ENCODE measurements at places on chromosomes 16 and 17. TPM values are rescaled to one million over a fixed set of nuclear protein-coding genes. Genes with fewer than 3 reads are reported as not detected.

The CNTNAP1 gene
- total RNA-seq = 2.2 TPM

The PRR29 gene
- not detected for total RNA-seq

The COPZ2 gene
- total RNA-seq = 1.9 TPM

The SCNN1G gene
- not detected for total RNA-seq

The KRT33B gene
- not detected for total RNA-seq

The NAGPA gene
- 39.5 TPM for total RNA-seq

The CDH3 gene
- total RNA-seq = 0.34 TPM

The HLF gene
- 0.48 TPM for total RNA-seq

The KRTAP9-4 gene
- not detected for total RNA-seq

The CBFA2T3 gene
- 0.14 TPM for total RNA-seq

The KRTAP2-1 gene
- total RNA-seq = not detected

The GP1BA gene
- not detected for total RNA-seq

The HOXB1 gene
- total RNA-seq = not detected

The TPSG1 gene
- total RNA-seq = not detected

The SAMD14 gene
- 0.78 TPM for total RNA-seq

The CHST4 gene
- not detected for total RNA-seq

The TNFRSF17 gene
- 1.8 TPM for total RNA-seq

The KCNH6 gene
- not detected for total RNA-seq

The HS3ST3A1 gene
- total RNA-seq = not detected

The CLEC19A gene
- total RNA-seq = not detected

The PRSS22 gene
- total RNA-seq = not detected

The RAMP2 gene
- not detected for total RNA-seq

The KRTAP1-1 gene
- not detected for total RNA-seq

The SOX8 gene
- 5.4 TPM for total RNA-seq

The CCT6B gene
- total RNA-seq = 2.4 TPM

The KCNJ12 gene
- not detected for total RNA-seq

The CES2 gene
- 40.5 TPM for total RNA-seq

The TUBG1 gene
- total RNA-seq = 8.9 TPM

The RASD1 gene
- 1.0 TPM for total RNA-seq

The CDH1 gene
- not detected for total RNA-seq

The C16orf90 gene
- not detected for total RNA-seq

The MYO15A gene
- 1.5 TPM for total RNA-seq

The TP53TG3B gene
- total RNA-seq = not detected

The SLC6A2 gene
- total RNA-seq = not detected

The MSLN gene
- total RNA-seq = not detected

The DNAH9 gene
- total RNA-seq = not detected

The KRTAP9-7 gene
- not detected for total RNA-seq

The COG7 gene
- total RNA-seq = 16.1 TPM

The GPR139 gene
- not detected for total RNA-seq

The HOXB4 gene
- total RNA-seq = 0.34 TPM

The MYADML2 gene
- total RNA-seq = not detected

The GPR179 gene
- 0.11 TPM for total RNA-seq

The ERN2 gene
- not detected for total RNA-seq

The NOG gene
- 16.3 TPM for total RNA-seq

The GABARAP gene
- 272 TPM for total RNA-seq

The MRPL58 gene
- total RNA-seq = 48.1 TPM

The SYNGR3 gene
- total RNA-seq = 0.49 TPM

The C16orf95 gene
- 8.9 TPM for total RNA-seq

The OTOP3 gene
- total RNA-seq = not detected

The COX10 gene
- total RNA-seq = 30.9 TPM

The KRTAP4-1 gene
- not detected for total RNA-seq

The YPEL2 gene
- 52.0 TPM for total RNA-seq

The CCL18 gene
- not detected for total RNA-seq

The KRT33A gene
- not detected for total RNA-seq

The PRDM7 gene
- total RNA-seq = not detected

The CBX4 gene
- 84.4 TPM for total RNA-seq

The WFIKKN2 gene
- total RNA-seq = not detected

The ZP2 gene
- not detected for total RNA-seq

The GFAP gene
- total RNA-seq = not detected

Data from naive thymus-derived CD4-positive, alpha-beta T cell (primary cell).